CD4-positive, alpha-beta T cell treated with Interferon alpha-2 for 1 hour (primary cell): ENCODE measurements at places on chromosomes 5 and 9.
A peak's percentile ranks its signal among the peaks of the same experiment; 100 is the strongest.

- DNase-seq, result no peak
Observed at GRCh38 chr9:101477736-101478135, 42.2 kb upstream of the ALDOB start.

DNA sequence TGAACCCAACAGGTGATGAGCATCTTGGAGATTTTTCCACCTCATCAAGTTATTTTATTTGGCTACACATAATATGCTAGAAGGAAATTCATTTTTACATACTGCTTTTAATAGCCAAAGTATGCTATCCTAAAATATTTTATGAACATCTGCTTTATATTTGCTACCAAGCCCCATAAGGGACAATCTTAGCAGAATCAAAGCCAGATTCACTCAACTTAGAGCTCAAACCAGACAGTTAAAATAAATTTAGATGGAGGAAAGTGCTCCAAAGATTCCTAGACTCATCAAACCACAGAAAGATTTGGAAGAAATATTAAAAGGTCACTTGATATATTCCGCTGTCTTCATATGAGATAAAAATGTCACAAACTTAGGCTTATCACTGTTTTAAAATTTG lies 637.1 kb upstream of the CCNG1 start:
- DNase-seq, result no peak

DNA sequence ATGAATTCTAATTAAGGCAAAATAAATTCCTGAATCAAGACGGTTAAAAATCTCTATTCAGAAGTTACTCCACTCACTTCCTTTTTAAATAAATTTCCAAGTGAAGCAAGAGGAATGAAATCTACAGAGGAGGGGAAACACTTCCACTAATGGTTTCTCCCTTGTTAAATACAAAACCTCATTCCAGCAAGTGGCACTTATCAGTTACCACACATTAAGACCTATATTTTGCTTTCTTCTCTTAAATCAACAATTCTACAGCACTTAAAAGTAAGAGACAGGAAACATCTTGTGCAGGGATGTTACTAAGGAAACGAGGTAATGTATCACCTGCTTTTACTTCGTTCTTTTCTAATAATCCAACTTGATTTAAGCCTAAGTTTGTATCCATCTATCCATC lies 172.6 kb downstream of the RAPGEF6 start:
- DNase-seq, result no peak

DNA sequence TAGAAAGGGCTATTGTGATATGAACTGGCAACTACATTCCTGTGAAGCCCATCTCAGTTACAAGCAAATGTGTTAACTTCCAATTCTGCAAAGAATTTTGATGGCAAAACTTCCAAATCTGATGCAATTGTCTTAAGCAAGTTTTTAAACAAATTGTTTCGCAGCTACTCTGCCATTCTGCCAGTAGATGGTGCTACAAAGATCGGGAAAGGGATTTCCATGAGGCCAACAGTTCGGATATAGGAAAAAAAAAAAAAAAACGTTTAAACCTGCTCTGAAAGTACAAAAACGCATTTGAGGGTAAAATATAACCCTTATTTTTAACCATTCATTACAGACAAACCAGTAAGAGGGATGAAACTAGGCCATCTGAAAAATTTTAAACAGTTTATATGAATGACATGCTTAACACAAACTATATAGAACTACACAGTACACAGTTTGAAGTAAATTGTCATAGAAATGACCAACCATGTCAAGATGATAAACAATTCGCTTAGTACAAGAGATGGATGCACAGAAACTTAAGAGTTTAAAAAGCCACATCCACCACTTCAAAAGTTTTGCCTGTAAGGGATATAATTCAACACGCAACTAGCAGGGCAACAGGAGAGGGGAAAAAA lies 2.2 kb downstream of the HNRNPA0 start:
- DNase-seq, result peak; percentile 44
